ENCODE measurements at places on chromosomes 2 and 18. TPM values are rescaled to one million over a fixed set of nuclear protein-coding genes. Genes with fewer than 3 reads are reported as not detected.

DNA sequence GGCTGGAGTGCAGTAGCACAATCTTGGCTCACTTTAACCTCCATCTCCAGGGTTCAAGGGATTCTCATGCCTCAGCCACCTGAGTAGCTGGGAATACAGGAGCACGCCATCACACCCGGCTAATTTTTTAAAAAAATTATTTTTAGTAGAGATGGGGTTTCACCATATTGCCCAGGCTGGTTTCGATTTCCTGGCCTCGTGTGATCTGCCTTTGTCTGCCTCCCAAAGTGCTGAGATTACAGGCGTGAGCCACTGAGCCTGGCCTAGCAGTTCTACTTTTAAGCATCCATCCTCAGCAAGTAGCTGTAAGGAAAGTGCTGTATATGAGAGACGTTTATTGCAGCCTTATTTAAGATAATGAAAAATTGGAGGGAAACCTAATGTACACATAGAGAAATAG lies 79.7 kb downstream of the ZDBF2 start:
- DNase-seq: no peak

DNA sequence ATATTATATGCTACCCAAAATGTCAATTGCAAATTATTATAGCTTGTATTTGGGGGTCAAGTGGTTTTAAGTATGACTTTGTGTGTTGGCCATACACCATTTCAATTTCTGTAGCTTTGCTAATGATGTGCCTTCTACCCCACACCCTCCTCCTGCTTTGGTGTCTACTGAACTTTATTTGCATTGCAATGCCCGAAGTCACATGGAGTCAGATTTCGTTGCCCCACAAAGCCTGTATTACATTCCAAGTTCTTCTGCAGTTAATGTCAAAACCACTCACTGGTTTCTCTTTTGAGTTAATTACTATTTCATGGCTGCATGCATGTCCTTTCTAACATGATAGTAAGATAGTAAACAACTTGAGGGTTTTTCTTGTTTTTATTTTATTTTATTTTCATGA lies 528.9 kb downstream of the RIT2 start:
- DNase-seq: no peak

DNA sequence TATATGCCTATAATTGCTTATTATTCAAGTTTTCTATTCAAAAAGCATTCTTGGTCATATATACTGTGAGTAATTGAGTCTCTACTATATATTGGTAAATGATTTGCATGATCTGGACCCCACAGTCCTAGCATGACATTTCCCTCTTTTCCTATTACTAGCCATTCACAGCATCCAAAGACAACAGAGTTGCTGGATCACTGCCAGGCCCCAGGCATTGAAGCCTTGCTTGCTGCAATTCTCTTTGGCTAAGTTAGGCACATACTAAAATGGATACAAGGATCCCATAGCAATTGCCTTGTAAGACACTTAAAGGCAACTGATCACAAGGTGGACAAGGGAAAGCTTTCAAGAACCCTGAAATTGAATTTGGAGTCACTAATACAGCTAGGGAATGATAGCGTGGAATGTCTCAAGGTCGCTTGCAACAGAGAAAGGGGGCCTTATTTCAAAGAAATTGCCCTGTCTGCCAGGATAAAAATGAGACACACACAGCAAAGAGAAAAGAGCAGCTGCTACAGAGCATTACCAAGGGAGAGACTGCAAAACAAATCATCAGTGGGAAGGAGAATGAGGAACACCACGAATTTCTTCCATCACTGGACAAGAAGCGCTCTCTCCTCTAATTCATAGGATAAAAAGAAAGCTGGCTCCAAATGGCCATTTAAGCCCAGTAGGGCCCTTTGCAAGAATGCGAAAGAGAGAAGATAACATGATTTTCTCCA lies 77.1 kb upstream of the EPHA4 start:
- DNase-seq: peak; percentile 51

DNA sequence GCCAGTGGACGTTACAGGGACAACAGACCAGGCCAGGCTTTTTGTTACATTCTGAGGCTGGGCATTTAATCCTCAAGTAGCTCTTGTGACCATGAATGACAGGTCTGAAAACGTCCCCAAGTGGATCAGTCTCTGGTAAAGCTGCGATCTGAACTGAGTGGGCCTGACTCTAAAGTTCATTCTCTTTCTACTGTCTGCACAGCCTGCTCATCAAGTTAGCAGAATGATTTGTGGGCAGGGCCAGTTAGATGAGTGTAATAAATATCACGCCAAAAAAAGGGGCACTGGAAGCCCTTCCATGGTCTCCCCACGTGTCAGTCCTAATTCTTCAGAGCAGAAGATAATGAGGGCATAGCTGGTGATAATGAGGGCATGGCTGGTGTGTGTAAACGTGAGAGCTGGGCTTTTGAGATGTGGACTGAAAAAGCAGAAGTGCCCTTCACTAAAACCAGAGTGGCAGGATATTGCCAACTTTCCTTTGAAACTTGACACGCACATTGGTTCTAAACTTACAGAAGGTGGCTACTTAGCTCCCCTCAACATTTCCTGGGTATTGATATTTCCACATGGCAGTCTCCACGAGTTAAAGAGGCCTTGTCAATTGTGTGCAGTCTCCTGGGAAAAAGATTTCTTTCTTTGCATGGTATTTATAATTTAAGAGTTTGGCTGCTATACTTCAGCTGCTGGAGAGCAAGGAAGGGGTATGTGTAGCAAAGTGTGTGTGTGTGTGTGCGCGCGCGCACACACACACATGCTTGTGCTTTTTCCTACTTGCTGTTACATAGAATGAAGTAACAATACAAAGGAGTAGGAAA lies 72.7 kb upstream of the LYPD6B start:
- DNase-seq: no peak

DNA sequence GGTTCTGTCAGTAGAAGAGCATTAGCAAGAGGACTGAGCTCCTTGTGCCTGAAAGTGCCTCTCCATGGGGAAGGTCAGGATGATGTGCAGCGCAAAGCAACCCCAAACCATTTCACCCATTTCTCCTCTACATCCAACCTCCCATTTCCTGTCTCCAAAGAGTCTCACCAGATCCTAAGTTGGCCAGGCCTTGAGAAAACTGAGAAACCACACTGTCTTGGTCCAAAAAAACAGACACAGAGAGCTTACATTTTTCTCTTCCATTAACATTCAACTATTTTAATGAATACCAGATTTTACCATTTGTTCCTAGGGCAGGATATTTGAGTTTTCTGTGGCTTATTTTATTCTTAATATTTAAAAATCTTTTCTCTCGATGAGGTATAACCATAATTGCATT lies 195.0 kb downstream of the EPHA4 start:
- DNase-seq: no peak

DNA sequence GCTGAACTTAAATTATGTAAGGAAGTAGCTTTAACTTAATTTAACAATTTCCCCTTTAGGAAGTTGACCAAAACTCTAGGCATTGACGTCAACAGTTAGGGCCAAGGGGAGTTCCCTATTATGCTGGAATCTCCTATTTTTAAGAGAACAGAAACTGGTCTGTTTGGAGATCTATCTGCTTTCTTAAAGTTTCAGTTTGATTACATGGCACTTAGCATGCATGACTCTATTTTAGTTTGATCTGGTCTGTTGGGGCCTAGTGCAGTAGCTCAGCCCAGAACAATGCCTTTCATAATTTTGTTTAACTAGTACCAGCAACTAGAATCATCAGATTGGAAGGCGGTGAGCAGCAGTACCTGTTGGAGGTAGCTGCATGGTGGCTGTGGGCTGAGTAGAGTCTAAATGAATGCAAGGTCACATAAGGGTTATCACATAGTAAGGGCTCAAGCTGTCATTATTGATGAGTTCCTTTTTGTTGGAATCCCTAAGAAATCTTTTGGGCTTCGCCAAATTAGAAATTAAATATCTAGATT lies 60.5 kb upstream of the ZNG1B start:
- no peak for DNase-seq

DNA sequence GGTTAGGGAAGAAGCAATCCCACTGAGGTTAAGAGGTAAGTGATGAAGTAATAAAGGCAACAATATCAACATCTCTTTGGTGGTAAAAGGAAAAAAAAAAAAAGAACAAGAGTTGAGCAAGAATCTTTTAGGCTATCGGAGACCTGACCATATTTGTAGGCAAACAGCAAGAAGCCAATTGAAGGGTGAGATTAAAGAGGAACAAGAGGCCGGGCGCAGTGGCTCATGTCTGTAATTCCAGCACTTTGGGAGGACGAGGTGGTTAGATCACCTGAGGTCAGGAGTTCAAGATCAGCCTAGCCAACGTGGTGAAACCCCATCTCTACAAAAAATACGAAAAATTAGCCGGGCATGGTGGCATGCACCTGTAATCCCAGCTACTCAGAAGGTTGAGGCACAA lies 11.3 kb downstream of the VPS54 start:
- DNase-seq: no peak

- DNase-seq: no peak
Measured at GRCh38 chr2:240348522-240348921, 86.9 kb upstream of the GPC1 start.

- no peak for DNase-seq
Measured at GRCh38 chr18:66553824-66554223, 50.1 kb downstream of the CDH19 start.

DNA sequence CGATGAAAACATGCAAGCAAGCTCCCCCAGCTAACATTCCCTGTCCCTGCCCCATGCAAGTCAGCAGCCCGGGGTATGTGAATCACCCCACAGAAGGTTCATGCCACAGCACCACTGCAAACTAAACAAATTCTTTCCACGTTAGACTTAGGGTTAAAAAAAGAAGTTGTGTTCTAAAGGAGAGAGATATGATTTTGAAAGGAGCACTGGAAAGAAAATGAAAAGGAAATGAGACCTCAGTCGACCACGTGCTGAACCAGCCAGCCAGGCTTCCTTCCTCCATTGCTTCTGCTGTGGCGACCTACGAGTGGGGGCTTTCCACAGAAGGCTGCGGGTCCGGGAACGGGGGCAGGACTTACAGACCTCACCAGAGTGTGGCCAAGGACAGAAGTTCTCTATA lies 52.0 kb downstream of the ARL4C start:
- no peak for DNase-seq

DNA sequence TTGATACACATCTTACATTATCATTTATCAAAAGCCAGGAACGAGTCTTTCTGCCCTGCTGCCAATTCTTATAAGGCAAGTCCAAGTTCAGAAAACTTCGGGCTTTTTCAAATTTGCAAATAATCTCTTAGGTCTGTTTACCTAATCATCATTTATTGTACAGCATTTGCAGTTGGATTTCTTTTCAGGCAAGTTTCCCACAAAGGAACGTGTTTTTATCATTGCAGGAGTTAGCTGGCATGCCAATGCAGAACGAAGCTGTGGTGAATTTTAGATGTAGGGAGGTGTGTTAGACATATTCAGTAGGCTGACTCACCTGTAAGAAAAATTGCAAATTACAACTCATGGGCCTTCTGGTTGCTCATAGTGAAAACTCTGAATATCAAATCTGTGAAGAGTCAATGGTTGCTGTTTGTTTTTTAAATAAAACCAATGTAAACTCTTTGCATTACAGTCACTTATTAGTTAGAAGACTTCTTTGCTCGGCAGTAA lies 209.6 kb downstream of the SRBD1 start:
- no peak for DNase-seq

DNA sequence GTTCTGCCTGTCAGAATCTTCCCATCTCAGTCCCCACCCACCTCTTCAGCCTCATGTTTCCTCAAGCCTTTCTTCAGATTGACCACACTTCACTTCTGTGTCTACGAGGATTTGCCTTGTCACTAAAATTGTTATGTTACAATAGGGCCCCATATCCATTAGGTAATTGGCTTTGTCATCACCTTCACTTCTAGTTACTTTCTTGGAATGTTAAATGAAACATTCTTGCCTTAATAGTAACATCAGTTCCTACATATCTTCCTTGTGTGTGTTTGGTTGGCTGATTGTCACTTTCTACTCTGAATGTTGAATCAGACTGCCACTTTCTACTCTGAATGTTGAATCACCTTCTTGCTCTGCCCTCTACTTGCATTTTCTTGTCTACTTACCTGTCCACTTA lies 599.9 kb upstream of the NXPH2 start:
- no peak for DNase-seq

CRYGD gene
- not detected for total RNA-seq

CYS1 gene
- total RNA-seq: 4.0 TPM

INHA gene
- 0.78 TPM for total RNA-seq

ASB3 gene
- total RNA-seq: 16.1 TPM

MOGAT1 gene
- not detected for total RNA-seq

CNRIP1 gene
- 16.2 TPM for total RNA-seq

ACMSD gene
- not detected for total RNA-seq

B4GALT6 gene
- 8.9 TPM for total RNA-seq

CASP8 gene
- total RNA-seq: 50.9 TPM

PELI1 gene
- total RNA-seq: 39.4 TPM

PLEKHH2 gene
- total RNA-seq: 9.8 TPM

CNDP1 gene
- total RNA-seq: 0.31 TPM

POTEI gene
- not detected for total RNA-seq

IWS1 gene
- total RNA-seq: 43.5 TPM
